NAMALWA (cell line): ENCODE measurements at places on chromosomes 6 and 20.

DNA sequence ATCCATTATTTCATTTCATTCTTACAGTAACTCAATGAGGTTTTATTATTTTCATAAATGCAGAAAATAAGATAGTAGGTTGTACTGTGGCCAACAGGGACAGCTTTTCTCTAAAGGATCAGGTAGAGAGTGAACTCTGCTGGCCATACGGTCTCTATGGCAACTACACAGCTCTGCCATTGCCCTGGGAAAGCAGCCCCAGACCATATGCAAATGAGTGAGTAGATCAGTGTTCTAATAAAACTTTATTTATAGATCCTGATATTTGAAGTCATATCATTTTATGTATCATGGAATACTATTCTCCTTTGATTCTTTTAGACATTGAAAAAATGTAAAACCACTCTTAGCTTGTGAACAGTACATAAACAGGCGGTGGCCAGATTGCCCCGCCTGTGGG lies 192.5 kb upstream of the RREB1 start:
- peak; percentile 31 for DNase-seq

DNA sequence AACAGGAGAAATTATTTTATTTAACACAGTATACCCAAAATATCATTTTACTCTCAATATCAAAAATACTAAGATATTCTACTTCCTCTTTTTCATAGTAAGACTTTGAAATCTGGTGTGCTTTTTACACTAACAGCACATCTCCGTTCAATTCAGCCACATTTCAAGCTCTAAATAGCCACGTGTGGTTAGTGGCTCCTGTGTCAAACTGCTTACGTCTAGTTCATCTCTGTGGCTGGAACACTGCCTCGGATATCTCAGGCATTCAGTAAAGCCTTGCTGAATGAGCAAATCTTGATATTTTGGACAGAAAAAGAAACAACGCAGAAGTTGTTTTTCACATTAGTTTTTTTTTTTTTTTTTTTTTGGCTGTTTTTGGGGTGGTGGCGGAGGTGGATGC lies 136.1 kb downstream of the EYA4 start:
- peak; percentile 43 for DNase-seq

DNA sequence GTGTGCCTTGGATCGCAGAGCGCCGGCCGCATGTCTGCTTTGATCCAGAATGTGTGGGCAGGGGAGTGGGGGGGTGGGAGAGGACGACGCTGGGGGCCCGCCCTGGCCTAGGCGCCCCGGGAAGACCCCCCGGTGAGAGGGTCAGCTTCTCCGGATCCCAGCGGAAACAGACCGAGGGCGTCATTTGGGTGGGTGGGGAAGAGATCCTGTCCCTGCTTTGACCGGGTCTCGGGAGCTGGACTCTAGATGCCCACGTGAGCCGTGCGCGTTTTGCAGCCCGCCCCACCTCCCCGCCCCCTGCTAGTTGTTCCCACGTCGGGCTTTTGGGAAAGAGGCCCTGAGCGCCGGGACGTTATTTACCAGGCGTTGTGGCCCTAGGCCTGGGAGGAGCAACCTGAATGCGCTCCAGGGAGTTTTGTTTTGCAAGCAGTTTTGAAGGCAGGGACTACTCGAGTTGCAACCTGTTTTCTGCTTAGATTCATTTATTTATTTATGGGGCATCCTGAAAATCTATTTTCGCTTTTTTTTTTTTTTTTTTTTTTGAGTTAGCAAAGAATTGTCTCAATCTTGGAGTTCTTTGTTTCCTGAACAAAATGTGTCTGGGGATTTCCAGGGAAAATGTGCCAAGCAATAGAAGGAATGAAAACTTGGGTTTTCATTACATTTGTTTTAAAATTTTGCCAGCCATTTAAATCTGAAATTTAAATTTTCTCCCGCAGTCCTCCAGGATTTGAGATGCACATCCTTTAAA lies 1.6 kb downstream of the DSP start:
- DNase-seq = no peak

- DNase-seq = no peak
Observed at GRCh38 chr6:1613688-1614447, 4.2 kb downstream of the FOXC1 start.

- no peak for DNase-seq
Observed at GRCh38 chr6:25133568-25133967, 145.6 kb upstream of the CARMIL1 start.

- DNase-seq = no peak
Observed at GRCh38 chr6:154996016-154996590, 988 bp downstream of the TIAM2 start.

GRCh38 chr20:21237956-21238799 lies 65.0 kb upstream of the XRN2 start:
- no peak for DNase-seq

GRCh38 chr6:45075246-45075645 lies 252.9 kb upstream of the RUNX2 start:
- DNase-seq = no peak

GRCh38 chr6:156844089-156844488 lies 66.9 kb downstream of the ARID1B start:
- no peak for DNase-seq

DNA sequence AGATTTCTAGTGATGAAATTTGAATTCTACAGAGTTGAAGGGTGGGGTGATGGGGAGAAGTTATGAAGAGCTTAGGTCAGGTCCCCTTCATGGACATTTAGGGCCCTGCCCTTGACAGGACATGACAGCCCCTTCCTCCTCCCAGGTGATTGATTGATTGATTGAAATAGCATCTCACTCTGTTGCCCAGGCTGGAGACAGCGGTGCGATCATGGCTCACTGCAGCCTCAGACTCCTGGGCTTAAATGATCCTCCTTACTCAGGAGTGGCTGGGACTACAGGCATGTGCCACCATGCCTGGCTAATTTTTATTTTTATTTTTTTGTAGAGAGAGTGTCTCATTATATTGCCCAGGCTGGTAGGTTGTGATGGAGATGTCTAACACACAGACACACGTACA lies 174.0 kb upstream of the RNF24 start:
- DNase-seq = no peak

GRCh38 chr6:44122801-44123200 lies 4.5 kb downstream of the MRPL14 start:
- DNase-seq = no peak

- no peak for DNase-seq
Observed at GRCh38 chr6:139539852-139540251, 165.4 kb upstream of the CITED2 start.

- DNase-seq = peak; percentile 37
Observed at GRCh38 chr6:169371344-169372127, 117.9 kb upstream of the THBS2 start.

GRCh38 chr20:5508044-5508443 lies 191.3 kb upstream of the PROKR2 start:
- no peak for DNase-seq

GRCh38 chr20:38059832-38060231 lies 26.3 kb downstream of the RPRD1B start:
- no peak for DNase-seq

DNA sequence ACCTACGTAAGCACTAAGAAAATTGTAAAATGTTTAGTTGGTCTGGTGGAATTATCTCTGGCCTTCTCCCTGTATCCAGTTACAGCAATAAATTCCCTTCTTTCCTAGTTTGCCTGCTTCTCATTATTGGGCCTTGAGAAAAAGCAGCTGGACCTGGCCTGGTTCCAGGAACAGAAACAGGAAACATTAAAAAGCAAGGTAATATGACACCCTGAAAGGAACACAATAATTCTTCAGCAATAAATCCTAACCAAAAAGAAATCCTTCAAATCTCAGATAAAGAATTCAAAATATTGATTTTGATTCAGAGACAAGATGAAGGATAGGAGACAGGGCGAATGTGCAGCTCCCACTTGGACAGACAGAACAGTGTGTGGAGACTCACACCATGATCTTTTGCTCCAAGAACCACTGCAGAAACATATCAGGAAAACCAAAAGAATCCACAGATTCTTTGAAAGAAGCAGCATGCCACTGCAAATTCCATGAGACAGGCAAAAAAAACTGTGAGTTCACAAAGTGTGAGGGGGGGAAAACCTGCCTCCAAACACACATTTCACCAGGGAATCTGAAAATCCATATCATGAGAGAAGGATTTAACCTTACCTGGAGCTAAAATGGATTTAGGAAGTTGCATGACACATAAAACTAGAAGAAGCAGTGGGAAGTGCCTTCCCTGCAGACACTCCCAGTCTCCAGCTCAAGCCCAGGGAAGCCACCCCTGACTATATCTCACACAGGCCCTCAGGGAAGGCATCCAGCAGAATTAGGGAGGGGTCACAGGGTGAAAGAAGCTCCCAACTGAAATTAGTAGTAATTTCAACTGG lies 28.9 kb downstream of the TREM1 start:
- DNase-seq = no peak

DNA sequence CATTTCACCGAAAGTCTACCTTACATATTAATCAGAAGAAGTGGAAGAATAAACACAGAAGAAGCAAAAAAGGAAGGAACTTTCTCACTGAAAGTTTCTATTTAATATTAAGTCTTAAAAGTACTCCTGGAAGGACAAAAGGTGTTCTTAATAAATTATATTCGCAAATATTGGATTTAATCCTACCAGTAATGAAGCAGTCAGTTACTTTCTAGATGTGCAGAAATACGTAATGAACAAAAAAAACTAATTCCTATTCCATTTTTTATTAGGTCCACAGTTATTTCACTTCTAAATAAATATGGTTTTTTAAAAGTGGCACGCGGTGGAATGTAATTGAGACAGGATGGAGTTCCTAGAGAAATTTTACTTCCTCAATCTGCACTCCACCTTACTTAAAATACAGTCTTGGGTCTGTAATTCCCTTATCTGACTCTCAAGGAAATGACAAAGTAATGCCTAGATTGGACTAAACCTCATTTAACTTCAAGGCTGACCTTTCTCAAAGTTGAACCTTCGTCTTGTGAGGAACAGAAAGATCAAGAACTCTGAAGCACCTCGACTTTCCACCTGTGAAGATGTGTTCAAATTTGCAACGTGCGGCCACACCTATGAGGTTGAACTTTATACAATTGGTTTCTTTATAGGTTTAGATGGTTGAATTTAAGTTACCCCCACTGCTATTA lies 1.1 kb upstream of the TRAM2 start:
- DNase-seq = peak; percentile 12

DNA sequence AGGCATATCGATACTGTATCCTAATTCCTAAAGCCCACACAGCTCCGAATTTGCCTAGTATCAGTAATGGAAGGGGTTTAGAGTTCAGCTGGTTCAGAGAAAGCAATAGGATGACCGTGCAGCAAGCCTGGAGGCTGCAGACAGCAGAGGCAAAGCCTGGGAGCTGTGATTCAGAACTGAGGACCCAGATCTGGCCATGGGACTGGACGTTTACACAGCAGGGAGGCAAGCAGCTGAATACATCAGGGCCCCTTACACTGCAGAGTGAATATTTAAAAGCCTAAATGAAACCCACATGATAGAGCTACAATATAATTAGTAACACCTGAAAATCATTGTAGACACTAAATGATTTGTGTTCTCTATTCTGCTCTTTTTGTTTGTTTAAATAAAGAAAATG lies 38.0 kb downstream of the ELOVL2 start:
- no peak for DNase-seq

DNA sequence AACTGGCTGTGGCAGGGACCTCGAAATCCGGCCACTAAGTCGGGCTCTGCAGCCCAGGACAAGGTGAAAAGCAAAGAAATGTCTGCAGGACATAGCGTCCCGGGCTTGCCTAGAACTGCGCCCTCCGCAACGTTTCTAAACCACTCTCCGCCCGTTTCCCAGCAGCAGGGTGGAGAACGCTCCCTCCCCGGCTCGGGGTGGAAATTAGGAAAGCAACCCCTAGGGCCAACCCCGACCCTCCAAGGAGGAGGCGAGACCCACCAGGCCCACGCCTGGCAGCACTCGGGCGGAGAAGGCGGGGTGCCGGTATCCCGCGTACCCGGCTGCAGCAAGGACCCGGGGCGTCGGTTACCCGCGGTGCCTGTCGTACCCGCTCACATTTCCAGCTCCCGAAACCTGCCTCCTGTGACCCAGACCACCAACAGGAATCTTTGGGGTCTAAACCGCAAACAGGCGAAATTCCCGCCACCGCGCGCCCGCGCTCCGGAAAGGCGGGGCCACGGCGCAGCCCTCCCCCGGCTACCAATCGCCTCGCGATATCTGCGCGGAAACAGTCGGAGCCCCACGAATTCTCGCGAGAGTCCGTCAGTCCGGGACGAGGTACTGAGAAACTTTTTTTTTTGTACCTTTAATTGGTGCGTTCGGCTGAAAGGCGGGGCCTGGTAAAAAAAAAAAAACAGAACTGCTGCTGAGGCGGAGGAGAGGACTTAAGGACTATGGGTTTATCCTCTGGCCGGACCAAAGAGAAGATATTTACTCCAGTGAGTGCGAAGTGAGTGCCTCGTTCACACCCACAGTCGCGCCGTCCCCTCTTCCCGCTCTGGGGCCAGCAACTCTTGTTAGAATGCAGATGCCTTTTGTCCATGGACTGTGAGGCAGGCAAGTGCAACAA lies at the start of gene MMS22L:
Gene MMS22L (minus strand): TSS at position 491 of the 892 bp plus-strand sequence. CDS start 739 bp downstream, outside the sequence.
- peak; percentile 96 for DNase-seq

DNA sequence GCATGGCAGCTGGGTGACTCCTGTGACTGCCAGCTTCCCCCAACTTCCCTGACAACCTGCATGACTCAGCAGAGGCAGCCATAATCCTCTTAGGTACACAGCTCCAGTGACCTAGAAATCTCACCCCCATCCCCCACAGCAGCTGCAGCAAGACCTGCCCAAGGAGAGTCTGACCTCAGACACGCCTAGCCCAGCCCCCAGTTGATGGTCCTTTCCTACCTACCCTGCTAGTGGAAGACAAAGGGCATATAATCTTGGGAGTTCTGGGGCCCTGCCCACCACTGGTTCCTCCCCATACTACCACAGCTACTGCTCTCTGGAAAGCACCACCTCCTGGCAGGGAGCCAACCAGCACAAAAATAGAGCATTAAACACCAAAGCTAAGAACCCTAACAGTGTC lies 90.2 kb downstream of the F13A1 start:
- DNase-seq = peak; percentile 26

DNA sequence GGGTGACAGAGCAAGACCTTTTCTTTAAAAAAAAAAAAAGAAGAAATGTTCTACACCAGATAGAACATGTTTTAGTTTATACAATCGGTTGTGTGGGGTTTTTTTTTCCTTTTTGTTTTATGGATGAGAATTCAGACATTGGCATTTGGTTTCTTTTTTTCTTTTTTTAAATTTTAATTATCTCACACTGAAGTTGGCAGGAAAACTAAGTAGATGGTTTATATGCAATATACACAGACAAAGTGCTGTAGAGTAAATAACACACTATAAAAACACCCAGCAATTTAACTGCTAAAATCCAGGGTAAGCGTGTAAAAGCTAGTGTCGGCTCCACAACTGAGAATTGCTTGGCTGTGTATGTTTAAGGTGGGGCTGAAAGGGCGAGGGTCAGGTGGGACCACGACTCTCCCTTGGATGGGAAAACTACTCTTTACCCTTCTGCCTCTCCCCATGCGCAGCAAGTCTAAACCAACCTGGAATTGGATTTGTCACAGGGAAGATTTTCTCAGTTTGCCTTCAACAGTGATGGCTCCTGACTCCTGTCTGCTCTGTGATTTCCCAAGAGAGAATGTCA lies 147.1 kb upstream of the MARCKS start:
- DNase-seq = no peak
